ENCODE measurements at places on chromosomes 6 and 20. TPM values are rescaled to one million over a fixed set of nuclear protein-coding genes. Genes with fewer than 3 reads are reported as not detected.
A peak's percentile ranks its signal among the peaks of the same experiment; 100 is the strongest.

DNA sequence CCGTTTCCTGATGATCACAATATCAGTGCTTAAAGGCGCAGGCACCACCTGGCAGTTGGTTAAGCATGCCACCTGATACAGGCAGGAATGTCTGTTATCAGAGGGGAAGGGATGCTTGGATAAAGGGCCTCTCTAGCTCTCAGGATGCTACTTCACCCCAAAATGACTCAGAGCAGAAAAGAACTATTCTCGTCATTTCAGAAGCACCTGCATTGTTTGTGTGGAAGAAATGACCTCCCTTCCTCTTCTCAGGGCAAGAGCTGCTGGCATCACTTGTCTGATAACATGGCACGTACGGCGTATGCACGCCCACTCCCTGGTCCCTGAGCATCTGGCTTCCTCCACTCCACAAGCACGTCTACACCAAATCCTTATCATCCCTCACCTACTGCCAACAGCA is 47.3 kb downstream of the ATP9A start:
- DNase-seq = peak; percentile 47

Gene CEP250
- total RNA-seq = 19.3 TPM

DNA sequence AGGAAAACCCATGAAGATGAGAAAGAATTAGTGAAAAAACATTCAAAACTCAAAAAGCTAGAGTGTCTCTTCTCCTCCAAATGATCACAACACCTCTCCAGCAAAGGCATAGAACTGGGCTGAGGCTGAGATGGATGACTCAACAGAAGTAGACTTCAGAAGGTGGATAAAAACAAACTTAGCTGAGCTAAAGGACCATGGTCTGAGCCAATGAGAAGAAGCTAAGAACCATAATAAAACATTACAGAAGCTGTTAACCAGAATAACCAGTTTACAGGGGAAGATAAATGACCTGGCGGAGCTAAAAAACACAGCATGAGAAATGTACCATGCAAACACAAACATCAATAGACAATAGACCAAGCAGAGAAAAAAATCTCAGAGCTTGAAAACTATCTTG is 904.1 kb upstream of the MANEA start:
- no peak for DNase-seq

Gene PTK7
- 13.6 TPM for total RNA-seq

Gene PRPH2
- total RNA-seq = 1.4 TPM

Gene SIRPD
- total RNA-seq = 0.42 TPM

DNA sequence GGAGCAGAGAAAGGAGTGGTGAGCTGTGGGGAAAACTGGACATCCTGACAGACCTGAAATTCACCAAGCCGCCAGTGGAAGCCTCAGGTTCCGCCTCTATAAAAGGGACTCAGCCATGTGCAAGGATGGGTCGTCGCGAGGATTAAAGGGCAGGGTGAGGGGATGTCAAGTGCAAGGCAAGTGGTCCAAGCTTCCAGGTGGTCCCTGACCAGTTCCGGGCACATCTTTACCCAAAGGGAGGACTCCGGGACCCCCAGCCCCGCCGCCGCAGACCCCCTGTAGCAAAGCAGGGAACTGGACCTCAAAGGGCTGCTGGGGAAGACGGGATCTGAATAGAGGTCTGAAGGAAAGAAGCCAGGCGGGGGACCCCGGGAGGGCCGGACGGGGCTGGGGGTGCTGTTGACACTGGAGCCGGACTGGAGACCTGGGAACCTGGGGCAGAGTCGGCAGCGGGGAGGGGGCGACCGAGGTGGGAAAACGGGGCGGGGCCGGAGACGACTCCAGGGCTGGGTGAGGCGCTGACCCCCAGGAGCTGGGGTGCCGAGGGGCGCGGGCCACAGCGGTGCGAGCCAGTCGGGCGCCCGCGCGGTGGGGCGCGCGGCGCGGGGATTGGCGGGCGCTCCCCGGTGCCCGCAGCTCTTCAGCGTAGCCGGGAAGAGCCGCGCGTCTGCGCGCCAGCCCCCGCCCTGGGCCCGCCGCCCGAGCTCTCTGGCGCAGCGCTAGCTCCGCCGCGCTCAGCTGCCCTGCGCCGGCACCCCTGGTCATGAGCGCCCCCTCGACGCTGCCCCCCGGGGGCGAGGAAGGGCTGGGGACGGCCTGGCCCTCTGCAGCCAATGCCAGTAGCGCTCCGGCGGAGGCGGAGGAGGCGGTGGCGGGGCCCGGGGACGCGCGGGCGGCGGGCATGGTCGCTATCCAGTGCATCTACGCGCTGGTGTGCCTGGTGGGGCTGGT is at the start of gene SSTR4:
Gene SSTR4, plus strand, starts transcription at position 592 of the 951 bp plus-strand sequence. Its CDS starts 172 bp downstream, at position 764.
- no peak for DNase-seq

DNA sequence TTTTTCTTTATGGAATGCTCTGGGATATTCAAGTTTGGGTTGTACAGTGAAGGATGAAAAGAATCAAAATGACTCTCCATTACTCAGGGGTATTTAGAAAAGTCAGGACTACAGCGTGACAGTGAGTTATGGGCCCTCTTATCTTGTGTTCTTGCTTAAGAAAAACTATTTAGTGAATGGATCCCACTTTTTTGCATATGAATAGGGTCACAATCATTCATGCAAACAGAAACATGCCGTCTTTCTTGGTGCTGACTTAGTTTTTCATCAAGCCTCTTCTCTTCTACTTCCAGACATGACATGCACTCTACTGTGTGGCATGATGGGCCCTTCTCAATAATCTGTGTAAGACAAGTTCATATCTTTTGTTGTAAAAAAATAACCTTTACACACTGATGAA is 488.4 kb upstream of the MMS22L start:
- no peak for DNase-seq

All from mesenteric fat pad (tissue), 1 donor.